Aorta (tissue), 5 donors: ENCODE measurements at places on chromosomes 6 and 20. TPM values are rescaled to one million over a fixed set of nuclear protein-coding genes. Genes with fewer than 3 reads are reported as not detected.

GRCh38 chr6:18380158-18380836 lies 6.9 kb upstream of the RNF144B start:
- H3K4me1 ChIP-seq: no peaks in the 10 kb centered on the region
- H3K27me3 ChIP-seq: no peaks in the 10 kb centered on the region
- no peak for DNase-seq
- no peaks in the 10 kb centered on the region for H3K36me3 ChIP-seq
- no peak overlapping the region for H3K27ac ChIP-seq
- H3K4me3 ChIP-seq: no peak overlapping the region

The IRF4 gene
- 1.6 TPM for total RNA-seq

The TPBG gene
- 27.6 TPM for total RNA-seq

GRCh38 chr20:63955827-63956663 lies at the start of gene UCKL1:
Gene UCKL1, minus strand, starts transcription at chr20:63956416. Its CDS starts 44 bp downstream, at chr20:63956372.
- H3K27ac ChIP-seq: no peak within 1 kb of the TSS
- no peaks in the 10 kb centered on the region for H3K36me3 ChIP-seq
- no peaks in the 10 kb centered on the region for H3K27me3 ChIP-seq
- DNase-seq: peak; percentile 97
- peak within 1 kb of the TSS; percentile 44 for H3K4me3 ChIP-seq

DNA sequence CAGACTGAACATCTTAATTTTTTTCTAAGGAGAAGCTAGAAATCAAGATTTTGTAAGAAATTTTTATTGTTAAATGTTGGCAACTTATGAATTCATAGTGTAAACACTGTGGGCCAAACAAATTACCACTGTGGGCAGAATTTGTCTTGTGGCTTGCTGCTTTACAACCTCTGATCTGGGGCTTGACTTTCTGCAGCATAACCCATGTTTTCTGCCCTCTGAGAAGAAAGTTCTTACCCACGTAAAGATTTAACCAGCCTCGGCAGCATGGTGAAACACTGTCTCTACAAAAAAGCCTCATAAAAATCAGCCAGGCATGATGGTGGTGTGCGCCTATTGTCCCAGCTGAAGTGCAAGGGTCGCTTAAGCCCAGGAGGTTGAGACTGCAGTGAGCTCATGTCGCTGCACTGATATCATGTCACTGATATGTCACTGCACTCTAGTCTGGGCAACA lies 12.9 kb downstream of the ITCH start:
- H3K4me1 ChIP-seq: no peaks in the 10 kb centered on the region
- H3K27ac ChIP-seq: no peak overlapping the region
- H3K4me3 ChIP-seq: no peak overlapping the region
- DNase-seq: no peak

DNA sequence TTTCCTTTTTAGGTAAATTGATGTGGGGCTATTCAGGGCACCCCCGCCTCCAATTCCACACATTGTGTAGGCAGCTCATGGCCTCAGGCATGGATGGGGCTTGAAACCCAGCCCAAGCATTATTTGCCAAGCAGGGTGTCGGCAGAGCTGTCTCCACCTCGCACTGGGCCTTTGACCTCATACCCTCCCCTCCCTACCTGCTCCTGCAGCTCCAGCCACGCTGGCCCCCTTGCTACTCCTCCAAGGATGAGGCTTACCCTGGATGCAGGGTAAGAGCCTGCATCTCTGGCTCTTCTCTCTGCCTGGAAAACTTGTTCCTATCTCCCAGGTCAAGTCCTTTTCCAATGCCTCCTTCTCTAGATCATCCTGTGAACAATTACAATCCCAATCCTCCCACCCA lies 232.6 kb downstream of the SOD2 start:
- no peak overlapping the region for H3K27ac ChIP-seq
- H3K36me3 ChIP-seq: no peaks in the 10 kb centered on the region
- H3K4me1 ChIP-seq: no peaks in the 10 kb centered on the region
- no peak for DNase-seq
- H3K27me3 ChIP-seq: no peaks in the 10 kb centered on the region
- no peak overlapping the region for H3K4me3 ChIP-seq

The NAA20 gene
- total RNA-seq: 40.6 TPM

- no peak overlapping the region for H3K4me3 ChIP-seq
- H3K27ac ChIP-seq: no peak overlapping the region
- no peaks in the 10 kb centered on the region for H3K4me1 ChIP-seq
- DNase-seq: no peak
- no peaks in the 10 kb centered on the region for H3K36me3 ChIP-seq
These were observed 50.8 kb downstream of the SPTLC3 start for GRCh38 chr20:13059398-13060136.

DNA sequence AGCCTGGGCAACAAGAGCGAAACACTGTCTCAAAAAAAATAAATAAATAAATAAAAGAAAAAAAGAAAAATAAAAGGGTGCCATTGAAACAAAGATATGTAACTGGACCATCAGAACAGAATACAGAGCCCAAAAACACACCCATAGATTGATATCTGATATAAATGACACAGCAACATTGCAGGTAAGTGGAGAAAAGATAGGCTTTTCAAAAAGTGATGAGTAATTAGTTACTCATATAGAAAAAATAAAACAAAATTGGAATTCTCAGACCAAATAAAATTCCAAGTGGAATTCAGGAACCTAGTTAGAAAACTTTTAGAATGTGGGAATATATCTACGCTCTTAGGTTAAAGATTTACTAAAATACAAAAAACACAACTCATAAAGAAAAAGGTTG lies 60.6 kb upstream of the CHD6 start:
- H3K27ac ChIP-seq: no peak overlapping the region
- no peak overlapping the region for H3K4me3 ChIP-seq
- no peaks in the 10 kb centered on the region for H3K36me3 ChIP-seq
- no peak for DNase-seq

GRCh38 chr6:158797331-158798310 lies 21.5 kb downstream of the EZR start:
- peaks cover 2% of the 10 kb centered on the region for H3K36me3 ChIP-seq
- DNase-seq: no peak
- H3K4me1 ChIP-seq: peaks cover 2% of the 10 kb centered on the region

DNA sequence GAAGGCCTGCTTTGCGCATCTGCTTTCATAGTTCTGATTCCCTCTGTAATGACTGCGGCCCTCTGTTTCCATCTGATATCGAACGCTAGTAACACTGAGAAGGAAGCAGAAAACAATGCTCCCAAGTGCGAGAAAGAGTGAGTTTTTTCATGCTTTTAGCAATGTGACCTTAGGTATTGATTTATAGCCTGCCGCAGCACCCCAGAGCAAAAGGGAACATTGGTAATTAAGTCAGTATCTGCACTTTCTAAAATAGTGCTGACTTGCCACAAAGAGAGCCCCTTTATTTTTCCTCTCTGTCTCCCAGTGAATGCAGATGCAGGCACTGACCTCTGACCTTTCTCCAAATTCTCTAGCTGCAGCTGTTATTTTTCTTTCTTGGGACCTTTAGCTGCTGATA lies 129.8 kb downstream of the HDGFL1 start:
- DNase-seq: no peak
- H3K27ac ChIP-seq: no peak overlapping the region
- H3K27me3 ChIP-seq: no peaks in the 10 kb centered on the region
- H3K4me3 ChIP-seq: no peak overlapping the region
- H3K4me1 ChIP-seq: no peaks in the 10 kb centered on the region

GRCh38 chr6:131954775-131955107 lies 3.6 kb upstream of the CCN2 start:
- H3K27me3 ChIP-seq: no peaks in the 10 kb centered on the region
- H3K36me3 ChIP-seq: no peaks in the 10 kb centered on the region
- H3K4me1 ChIP-seq: peaks cover 2% of the 10 kb centered on the region
- DNase-seq: peak; percentile 65
- no peak overlapping the region for H3K4me3 ChIP-seq
- H3K27ac ChIP-seq: peak overlapping the region; percentile 29

The TCP11 gene
- total RNA-seq: 0.36 TPM

GRCh38 chr20:20608041-20608440 lies 104.4 kb downstream of the RALGAPA2 start:
- no peaks in the 10 kb centered on the region for H3K4me1 ChIP-seq
- H3K27me3 ChIP-seq: no peaks in the 10 kb centered on the region
- H3K27ac ChIP-seq: no peak overlapping the region
- no peak overlapping the region for H3K4me3 ChIP-seq

The CGA gene
- total RNA-seq: not detected

- H3K4me1 ChIP-seq: no peaks in the 10 kb centered on the region
- H3K4me3 ChIP-seq: no peak overlapping the region
- no peaks in the 10 kb centered on the region for H3K36me3 ChIP-seq
- DNase-seq: no peak
These were observed 5.3 kb upstream of the PRR18 start for GRCh38 chr6:166313255-166314070.

- H3K27me3 ChIP-seq: no peaks in the 10 kb centered on the region
- H3K36me3 ChIP-seq: no peaks in the 10 kb centered on the region
- H3K4me1 ChIP-seq: peaks cover 2% of the 10 kb centered on the region
- no peak overlapping the region for H3K4me3 ChIP-seq
- H3K27ac ChIP-seq: peak overlapping the region; percentile 9
These were observed 22.2 kb downstream of the TNXB start for GRCh38 chr6:32086661-32087573.

The SLC22A2 gene
- not detected for total RNA-seq

The CLPSL2 gene
- total RNA-seq: not detected

DNA sequence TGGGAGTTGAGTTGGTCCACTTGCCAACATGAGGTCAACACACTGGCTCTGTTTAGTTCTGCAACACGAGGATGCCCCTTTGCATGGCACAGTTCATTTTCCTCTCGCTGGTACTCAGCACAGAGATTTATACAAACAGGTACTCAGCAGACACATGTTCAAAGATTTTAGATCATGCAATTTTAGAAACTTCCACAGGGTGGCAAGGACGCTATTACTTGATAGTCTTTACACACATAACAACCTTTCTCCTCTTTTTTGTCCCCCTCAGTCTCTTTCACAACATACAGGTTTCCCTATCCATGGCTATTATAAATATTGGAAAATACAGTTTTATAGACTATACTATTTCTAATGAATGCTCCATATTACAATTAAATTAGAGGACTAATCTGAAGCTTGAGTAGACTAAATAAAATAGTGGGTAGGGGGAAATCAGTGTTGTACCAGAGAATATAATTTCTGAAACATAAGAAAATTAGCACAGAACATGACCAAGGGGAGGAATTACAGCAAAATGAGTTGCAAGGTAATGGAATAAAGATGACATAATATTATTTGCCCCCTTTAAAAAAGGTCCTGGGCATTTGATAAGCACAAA lies 331.8 kb upstream of the BTBD3 start:
- H3K4me1 ChIP-seq: no peaks in the 10 kb centered on the region
- no peak overlapping the region for H3K27ac ChIP-seq
- DNase-seq: no peak
- H3K4me3 ChIP-seq: no peak overlapping the region
- H3K36me3 ChIP-seq: no peaks in the 10 kb centered on the region

The SAMD5 gene
- 2.1 TPM for total RNA-seq

The BCKDHB gene
- total RNA-seq: 19.9 TPM

DNA sequence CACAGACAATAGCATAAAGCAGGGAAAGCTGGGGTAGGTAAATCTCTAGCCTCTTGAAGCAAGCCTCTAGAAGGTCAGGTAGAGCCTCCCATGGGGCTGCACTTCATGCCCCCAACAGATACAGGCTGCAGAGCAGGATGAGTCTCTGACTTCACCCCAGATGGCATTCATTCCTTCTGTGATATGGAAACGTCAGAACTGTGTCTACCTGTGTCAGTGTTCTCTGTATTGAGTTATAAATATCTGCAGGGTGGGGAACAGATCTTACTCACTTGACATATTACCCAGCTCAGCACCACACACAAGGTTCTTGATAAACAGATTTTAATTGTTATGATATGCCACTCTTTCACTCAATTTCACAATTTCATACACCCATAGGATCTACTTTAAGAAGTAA lies 2.1 kb downstream of the LGSN start:
- no peak overlapping the region for H3K4me3 ChIP-seq
- H3K36me3 ChIP-seq: no peaks in the 10 kb centered on the region
- no peak overlapping the region for H3K27ac ChIP-seq
- H3K4me1 ChIP-seq: no peaks in the 10 kb centered on the region

The AVP gene
- total RNA-seq: not detected

The IYD gene
- total RNA-seq: not detected

DNA sequence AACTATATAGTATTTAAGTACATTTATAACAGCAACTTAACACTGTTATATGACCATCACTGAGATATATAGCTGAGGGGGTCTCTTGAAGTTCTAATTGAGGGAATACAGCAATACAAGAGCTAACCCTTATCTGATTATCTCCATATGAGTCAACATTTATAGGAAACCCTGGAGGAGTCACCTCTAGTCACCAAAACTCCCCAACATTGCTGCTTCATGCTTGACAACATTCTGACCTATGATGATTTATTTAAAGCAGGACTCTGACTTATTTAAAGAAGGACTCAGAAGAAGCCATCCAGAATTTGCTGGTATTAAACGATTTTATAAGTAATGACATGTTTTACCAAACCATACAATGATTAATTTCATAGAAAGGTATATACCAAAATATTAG lies 182.6 kb upstream of the NOX3 start:
- H3K27me3 ChIP-seq: peaks cover 1% of the 10 kb centered on the region
- no peak for DNase-seq
- H3K4me3 ChIP-seq: no peak overlapping the region
- H3K4me1 ChIP-seq: no peaks in the 10 kb centered on the region
- no peaks in the 10 kb centered on the region for H3K36me3 ChIP-seq

GRCh38 chr6:131524695-131525336 lies 48.2 kb upstream of the ARG1 start:
- H3K27ac ChIP-seq: no peak overlapping the region
- H3K36me3 ChIP-seq: no peaks in the 10 kb centered on the region
- no peaks in the 10 kb centered on the region for H3K27me3 ChIP-seq
- DNase-seq: no peak

GRCh38 chr6:11633741-11634509 lies 96.4 kb downstream of the TMEM170B start:
- no peak overlapping the region for H3K27ac ChIP-seq
- no peak for DNase-seq
- H3K36me3 ChIP-seq: no peaks in the 10 kb centered on the region
- no peak overlapping the region for H3K4me3 ChIP-seq

- no peak overlapping the region for H3K27ac ChIP-seq
- H3K4me1 ChIP-seq: no peaks in the 10 kb centered on the region
- H3K27me3 ChIP-seq: no peaks in the 10 kb centered on the region
These were observed 52.5 kb downstream of the CHMP4B start for GRCh38 chr20:33863440-33864323.

DNA sequence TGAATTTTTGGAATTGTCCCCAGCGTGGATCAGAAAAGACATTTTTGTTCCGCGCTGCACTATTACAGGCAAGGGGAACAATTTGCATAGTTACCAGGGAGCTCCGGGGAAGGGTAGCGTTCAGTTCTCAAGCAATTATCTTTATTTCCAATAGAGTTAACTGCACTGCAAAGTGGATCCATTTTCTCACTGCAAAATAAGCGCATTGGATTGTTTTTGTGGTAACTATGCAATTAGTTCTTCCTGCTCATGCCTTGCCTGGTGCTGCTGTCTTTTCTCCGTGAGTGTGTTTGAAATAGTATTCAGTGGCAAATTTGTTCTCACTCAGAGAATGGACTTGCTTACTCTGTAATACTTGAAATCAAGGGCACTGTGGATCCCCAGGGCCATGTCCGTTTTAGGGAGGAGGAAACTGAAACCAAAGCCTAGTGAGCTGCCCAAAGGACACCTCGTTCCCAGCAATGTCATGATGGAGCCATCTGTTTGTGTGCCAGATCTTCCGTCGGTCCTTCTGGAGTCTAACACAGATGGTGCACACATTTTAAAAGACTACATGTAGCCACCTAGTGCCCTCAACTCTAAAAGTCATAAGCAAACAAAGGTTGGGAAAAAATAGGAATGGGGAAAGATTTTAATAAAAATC lies 7.4 kb upstream of the PCK1 start:
- H3K4me1 ChIP-seq: no peaks in the 10 kb centered on the region
- no peaks in the 10 kb centered on the region for H3K36me3 ChIP-seq
- no peak overlapping the region for H3K27ac ChIP-seq
- no peak for DNase-seq
- H3K27me3 ChIP-seq: no peaks in the 10 kb centered on the region

The PLCB4 gene
- total RNA-seq: 26.2 TPM

The DEFB124 gene
- 1.6 TPM for total RNA-seq

The TAAR5 gene
- total RNA-seq: not detected

The E2F1 gene
- total RNA-seq: 1.5 TPM
